ENCODE measurements at places on chromosomes 1 and 21. TPM values are rescaled to one million over a fixed set of nuclear protein-coding genes. Genes with fewer than 3 reads are reported as not detected.

The CFHR5 gene
- not detected for total RNA-seq

The MARK1 gene
- total RNA-seq = 0.14 TPM

The HTR6 gene
- total RNA-seq = not detected

The CELA2B gene
- 0.18 TPM for total RNA-seq
